Activated naive CD8-positive, alpha-beta T cell treated with anti-CD3 and anti-CD28 coated beads for 36 hours (primary cell): ENCODE measurements at places on chromosomes 2 and 18. TPM values are rescaled to one million over a fixed set of nuclear protein-coding genes. Genes with fewer than 3 reads are reported as not detected.

TMEM37 gene
- total RNA-seq: not detected

DNA sequence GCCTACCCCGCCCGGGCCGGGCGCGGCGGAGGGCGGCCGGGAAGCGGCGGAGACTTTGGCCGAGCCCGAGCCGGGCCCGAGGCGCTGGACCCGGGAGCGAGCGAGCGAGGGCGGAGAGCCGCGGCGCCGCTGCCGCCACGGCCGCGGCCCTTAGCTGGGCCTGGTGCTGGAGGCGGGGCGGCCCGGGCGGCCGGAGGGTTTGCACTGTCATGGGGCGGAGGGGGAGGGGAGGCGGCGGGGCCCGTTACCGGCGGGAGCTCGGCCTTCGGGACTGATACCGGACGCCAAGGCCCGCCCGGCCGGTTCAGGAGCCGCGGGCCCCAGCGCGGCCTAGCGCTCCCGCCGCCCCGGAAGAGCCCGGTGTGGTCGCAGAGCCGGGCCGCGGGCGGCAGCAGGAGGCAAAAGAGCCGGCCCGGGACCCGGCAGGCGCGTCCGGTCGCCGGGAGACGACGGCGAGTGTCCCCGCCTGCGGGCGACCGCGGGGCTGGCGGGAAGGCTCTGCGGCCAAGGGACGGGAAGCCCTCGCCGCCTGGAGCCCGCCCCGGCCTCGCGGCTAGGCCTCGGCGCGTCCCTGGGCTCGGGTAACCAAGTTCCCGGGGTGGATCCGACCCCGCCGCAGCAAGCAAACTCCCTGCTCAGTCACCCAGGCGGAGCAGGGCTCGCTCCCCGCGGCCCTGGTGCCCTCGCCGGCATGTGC is 697 bp downstream of the KCMF1 start:
- peak; percentile 76 for DNase-seq

DNA sequence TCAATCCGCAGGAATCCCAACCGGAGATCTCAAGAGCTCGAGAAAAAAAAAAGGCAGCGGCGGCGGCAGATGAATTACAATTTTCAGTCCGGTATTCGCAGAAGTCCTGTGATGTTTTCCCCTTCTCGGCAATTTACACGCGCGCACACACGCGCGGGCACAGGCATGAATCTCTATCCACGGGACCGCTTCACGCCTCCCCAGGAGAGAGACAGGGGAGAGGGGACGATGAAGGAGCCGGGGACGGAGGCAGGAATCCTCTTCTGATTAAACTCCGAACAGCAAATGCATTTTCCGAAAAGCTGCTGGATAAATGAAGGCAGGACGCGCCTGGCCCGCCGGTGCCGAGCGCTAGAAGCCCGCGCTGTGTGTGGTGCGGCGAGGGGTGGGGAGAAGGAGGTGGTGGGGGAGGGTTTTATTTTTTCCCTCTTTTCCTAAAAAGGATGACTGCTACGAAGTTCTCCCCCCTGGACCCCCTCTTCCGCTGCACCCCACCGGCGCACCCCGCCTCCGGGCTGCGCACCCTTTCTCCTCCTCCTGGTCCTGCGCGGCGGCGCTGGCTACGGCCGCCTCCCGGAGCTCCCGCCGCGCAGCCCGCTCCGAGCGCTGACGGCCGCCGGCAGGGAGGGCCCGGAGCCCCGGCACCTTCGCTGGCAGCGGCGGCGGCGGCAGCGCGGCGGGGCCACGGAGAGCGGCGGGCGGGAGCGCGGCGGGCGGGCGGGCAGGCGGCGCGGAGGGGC is at the start of gene BCL2:
TSS of gene BCL2 (minus strand) at position 387 of the 740 bp plus-strand sequence.
- peak; percentile 24 for DNase-seq

SERPINB13 gene
- total RNA-seq: not detected

- no peak for DNase-seq
Observed at GRCh38 chr2:219167997-219168396, 1.8 kb downstream of the SLC23A3 start.

GRCh38 chr2:70094978-70095719 is 7.9 kb downstream of the PCBP1 start:
- peak; percentile 30 for DNase-seq

DNA sequence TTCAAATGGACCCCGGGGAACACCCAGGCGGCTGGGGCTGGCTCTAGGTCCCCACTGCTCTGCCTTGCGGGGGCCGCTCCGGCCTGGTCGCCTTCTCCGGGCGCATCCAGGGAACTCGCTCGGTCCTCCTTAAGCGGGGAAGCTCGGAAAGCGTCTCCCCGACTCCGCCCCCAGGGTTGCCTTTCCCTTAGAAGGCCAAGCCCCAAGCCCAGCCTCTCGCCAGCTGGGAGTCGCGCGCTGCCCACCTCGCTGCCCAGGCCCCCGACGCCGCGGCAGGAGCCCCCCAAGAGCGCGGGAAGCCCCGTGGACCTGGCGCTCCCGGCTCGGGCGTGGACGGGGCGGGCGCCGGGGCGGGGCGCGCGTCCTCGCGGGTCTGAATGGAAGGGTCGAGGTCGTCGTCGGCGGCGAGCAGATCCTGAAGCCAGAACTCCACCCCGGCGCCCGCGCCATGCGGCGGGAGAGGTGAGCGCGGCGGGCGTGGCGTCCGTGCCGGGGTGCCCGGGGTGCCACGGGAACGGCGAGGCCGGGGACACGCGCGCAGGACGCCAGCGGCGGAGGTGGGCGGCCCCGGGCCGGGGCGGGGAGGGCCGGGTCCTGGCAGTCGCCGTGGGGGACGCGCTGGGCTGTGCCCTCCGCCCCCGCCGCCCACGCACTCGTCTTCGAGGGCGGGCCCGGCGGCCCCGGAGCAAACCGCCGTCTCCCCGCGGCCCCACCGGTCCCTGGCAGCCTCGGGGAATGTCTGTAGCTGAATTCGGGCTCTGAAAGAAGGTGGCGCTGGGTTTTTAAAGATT is at the start of gene BOK:
TSS of gene BOK (plus strand) at position 214 of the 791 bp plus-strand sequence. CDS start 739 bp downstream, outside the sequence.
- peak; percentile 12 for DNase-seq

DNA sequence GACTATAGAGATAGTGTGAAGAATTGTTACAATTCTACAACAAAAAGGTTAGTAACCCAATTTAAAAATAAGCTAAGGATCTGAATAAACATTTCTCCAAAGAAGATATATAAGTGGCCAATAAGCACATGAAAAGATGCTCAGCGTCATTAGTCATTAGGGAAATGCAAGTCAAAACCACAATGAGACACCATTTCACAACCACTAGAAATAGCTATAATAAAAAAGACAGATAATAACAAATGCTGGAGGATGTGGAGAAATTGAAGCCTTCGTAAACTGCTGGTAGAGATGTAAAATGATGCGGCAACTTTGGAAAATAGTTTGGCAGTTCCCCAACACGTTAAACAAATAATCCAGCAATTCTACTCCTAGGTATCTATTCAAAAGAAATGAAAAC is 366.5 kb upstream of the POU3F3 start:
- no peak for DNase-seq

GALNT13 gene
- 0.35 TPM for total RNA-seq

HJURP gene
- 68.4 TPM for total RNA-seq

DNA sequence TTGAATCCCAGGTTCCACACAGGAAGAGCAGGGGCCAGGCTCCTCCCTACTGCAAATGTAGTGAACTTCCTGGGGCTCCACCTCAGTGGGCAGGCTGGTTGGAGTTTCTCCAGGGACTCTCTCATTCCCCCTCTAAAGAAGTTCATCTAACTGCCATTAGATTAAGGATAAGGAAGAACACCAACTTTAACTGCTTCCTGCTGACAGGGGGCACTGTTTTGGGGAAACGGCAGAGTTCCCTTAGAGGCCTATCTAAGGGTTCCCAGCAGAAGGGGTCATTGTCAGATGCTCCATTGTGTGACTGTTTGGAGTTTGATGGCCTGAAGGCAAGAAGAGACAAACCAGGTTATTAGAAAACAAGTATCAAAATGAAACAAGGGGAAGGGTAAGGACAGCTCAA is 2159.7 kb upstream of the PIK3C3 start:
- DNase-seq: no peak
